ENCODE measurements at places on chromosomes 4 and X.
A peak's percentile ranks its signal among the peaks of the same experiment; 100 is the strongest.

- no peak for DNase-seq
Observed at GRCh38 chr4:2786152-2786671, 6.7 kb upstream of the SH3BP2 start.

DNA sequence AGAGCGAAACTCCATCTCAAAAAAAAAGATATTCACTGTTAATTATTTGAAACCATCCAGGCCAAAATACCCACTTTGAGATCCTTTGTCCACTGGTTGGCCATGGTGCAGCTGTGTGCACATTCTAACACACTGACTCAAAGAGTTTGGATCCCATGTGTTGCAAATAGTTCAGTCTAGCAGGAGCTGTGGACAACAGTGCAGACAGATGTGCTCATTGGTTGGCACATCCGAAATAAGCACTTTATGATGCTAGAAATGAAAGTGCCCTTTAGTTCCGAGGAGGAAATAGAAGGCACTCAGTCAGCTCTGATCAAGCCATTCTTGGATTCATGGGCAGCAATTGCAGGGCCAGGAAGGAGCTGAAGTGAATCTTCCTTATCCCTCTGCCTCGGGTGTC lies 63.0 kb upstream of the TMEM150C start:
- DNase-seq = no peak

GRCh38 chr4:22787753-22788375 lies 95.1 kb downstream of the GBA3 start:
- DNase-seq = no peak

DNA sequence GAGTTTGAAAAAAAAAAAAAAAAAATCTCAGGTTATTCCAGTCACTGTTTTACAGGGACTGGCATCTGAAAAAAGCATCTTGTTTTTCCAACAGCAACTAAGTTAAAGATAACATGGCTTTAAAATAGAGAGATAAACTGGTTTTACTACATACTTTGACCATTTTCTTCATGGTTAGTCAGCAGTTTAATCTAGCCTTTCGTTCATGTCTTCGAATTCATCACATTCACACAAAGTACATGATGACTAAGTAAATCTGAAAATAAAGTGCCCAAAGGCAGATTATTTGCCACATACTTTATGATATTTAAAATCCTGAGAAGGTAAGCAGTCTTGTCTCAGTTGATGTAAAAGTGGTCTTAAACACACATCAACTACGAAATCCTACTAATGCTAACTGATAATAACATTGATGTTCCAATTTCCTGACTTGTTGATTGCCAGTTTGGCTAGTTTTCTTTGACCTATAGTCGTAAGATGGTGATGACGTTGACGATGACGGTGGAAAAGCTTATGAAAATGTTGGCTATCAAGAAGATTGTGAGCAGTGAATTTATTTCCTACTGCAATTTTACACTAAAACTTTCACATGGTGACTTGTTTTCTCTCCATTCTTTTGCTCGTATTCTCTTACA lies 540.5 kb upstream of the BOD1L1 start:
- peak; percentile 24 for DNase-seq

- DNase-seq = peak; percentile 89
Observed at GRCh38 chrX:65677954-65678469, 10.6 kb downstream of the MSN start.

- no peak for DNase-seq
Observed at GRCh38 chrX:6448003-6448402, 86.9 kb downstream of the VCX3A start.

DNA sequence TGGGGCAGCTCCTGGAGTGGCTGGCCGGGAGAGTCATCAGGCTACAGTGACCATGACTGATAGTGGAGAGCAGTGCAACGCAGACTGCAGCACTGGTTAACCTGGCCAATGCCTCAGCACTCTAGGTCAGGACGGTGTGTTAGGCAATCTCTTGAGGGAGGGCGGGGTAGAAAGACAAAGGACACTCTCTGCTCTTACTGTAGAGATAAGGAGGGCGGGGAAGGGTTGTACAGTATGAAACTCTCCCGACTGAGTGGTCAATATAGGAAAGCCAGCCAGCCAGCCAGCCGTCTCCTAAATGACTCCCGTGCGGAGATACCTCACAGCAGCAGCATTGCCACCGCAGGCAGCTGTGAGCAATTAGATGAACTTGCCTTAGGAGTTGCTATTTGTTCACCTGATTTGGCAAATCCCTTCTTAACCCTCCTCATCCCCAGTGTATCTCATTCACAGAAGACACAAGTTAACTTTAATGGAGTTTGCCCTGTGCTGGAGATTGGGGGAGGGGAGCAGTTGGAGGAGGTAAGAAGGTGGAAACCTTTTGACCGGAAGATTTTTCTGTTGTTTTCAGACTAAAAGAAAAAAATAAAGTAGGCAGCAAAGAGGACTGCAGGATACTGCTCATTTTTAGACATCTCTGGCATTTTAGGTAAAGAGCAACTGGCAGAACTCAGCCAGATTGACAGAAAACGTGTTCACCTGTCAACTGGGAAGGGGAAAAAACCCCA lies 330.5 kb downstream of the HNRNPD start:
- DNase-seq = no peak

DNA sequence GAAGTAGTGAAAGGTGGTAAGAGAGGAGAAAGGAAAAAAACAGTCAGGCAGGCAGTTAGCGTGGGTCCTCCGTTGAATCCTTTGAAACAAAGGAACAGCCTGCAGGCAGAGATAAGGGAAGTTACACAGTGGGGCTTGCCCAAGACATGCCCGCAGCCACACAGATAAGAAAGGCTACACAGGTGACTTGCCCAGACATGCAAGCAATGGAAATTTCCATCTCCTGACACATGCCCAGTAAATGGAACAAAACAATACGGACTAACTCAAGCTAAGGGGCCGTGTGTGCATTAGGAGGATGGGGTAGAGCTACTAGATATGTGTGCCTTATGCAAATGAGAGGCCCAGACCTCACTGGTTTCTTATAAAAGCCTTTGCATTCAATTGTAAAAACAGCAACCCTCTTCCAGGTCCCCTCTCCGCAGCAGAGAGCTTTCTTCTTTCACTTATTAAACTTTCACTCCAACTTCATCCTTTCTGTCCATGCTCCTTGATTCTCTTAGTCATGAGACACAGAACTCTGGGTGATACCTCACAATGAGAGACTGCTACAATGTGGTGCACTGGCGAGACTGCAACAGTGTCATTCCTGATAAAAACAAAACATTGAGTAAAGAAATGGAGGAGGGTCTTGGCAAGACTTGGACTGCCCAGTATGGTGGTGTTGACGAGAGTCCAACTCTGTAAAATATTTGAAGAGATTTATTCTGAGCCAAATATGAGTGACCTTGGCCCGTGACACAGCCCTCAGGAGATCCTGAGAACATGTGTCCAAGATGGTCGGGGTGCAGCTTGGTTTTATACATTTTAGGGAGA lies 997.4 kb upstream of the PRKX start:
- DNase-seq = no peak

- DNase-seq = peak; percentile 13
Observed at GRCh38 chr4:112361181-112361791, 64.1 kb downstream of the ALPK1 start.
